H9 (cell line): ENCODE measurements at places on chromosomes 2 and 18.

DNA sequence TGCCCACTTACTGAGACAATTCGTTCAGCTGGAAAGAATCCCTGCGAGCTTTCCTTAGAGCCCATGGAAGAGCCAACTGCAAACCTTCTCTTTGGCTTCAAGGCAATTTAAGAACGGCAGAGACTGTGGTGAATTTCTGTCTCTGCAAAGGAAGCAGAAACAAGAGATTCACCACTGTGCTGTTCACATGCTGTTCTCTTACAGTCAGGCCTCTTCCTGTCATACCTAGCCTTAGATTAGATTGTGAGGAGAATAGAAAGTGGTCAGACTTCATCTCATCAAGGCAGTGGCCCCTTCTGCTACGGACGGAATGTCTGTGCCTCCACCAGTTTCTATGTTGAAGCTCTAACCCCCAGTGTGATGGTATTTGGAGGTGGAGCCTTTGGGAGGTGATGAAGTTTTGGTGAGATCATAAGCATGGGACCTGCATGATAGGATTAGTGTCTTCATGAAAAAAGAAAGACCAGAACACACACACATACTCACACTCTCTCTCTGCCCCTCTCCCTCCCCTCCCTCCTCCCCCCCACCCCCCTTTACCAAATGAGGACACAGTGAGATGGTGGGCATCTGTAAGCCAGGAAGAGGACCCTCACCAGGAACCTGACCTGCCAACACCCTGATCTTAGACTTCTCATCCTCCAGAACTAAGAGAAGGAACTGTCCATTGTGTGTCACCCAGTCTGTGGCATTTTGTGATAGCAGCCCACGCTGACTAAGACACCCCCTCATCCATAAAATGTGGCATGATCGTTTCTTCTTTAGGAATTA, 45.6 kb upstream of the NRP2 start:
- no peak for DNase-seq

DNA sequence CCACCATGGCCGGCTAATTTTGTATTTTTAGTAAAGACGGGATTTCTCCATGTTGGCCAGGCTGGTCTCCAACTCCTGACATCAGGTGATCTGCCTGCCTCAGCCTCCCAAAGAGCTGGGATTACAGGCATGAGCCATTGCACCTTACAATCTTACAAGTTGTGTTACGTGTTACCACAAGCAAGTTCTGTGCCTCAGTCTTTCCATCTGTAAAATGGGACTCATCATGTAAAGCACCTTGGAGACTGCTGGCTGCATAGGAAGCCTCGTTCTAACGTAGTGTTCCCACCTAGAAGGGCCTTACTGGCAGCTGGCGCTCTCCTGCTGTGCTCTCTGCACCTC, 10.0 kb downstream of the DNAJB2 start:
- no peak for DNase-seq

DNA sequence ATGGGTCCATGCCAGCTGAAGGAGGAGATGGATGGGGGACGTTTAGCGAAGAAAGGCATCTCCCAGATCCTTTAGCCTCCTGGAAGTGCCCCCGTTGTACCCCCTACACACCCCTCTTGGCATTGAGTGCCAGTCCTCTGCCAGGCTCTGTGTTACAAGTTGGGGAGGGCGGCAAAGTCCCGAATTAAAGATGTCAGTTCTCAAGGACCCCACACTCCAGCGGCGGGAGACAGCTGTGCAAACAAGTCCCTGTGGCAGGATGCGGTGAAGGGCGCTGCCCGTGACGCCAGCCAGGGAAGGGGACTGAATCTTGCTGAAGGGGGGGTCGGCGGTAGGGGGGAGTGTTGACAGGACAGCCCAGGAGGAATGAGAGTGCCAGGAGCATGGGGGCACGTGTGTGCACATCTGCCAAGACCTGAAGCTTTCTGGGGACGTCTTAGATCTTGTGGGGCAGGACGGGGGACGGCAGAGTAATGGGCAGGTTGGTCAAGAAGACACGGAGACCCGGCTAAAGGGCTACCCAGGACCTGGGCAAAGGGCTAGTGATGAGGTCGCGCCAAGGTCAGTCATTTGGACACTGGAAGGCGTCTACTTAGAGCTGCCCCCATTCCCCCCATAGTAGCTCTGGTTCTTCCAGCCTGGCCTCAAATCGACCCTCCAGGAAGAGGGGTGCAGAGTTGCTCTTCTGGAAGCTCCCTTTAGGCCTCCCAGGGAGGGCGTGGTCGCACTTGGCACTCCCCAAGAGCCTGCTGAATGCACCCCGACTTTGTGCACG, 2.8 kb upstream of the CTDSP1 start:
- DNase-seq = peak; percentile 55

GRCh38 chr18:45163871-45164270, 451.4 kb upstream of the SLC14A2 start:
- no peak for DNase-seq

- peak; percentile 45 for DNase-seq
Observed at GRCh38 chr2:88626171-88627054, 851 bp downstream of the EIF2AK3 start.

DNA sequence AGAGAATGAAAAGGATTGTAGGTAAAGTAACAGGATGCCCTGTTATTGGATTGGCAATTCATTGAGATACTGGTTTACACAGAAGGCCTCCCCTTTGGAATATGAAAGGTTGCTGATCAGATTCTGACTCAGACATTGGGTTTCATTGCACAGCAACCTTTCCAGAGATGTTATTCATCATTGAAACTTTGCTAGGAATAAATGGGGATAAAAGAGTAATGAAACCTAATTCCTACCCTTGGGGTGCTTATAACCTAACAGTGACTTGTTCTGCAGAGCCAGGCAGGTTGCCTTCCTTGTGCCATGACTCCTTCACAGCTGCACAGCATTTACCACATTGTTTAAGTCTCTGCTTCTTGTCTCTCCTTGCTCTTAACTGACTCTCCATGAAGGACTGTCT, 5.0 kb downstream of the NAB1 start:
- no peak for DNase-seq

- DNase-seq = no peak
Observed at GRCh38 chr2:189210250-189211087, 30.9 kb upstream of the COL5A2 start.

- DNase-seq = no peak
Observed at GRCh38 chr2:11554399-11554716, 20.5 kb downstream of the GREB1 start.

DNA sequence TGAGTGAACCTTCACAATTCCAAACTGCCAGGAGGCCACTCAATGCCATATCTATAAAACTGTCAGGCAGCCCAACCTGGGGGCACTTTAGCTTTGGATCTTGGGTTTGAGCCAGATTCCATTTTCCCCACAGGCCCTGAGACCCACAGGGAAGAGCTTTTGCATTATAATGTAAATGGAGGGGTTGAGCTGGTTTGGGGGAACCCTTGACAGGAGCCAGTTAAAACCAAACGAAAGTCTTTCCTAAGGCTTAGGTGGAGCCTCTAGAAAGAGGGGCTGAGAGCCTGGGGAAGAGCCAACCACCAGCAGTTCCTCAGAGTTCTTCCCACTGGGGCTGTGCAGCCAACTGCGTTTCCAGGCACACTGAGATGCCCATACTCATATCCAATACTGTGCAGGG, 42.7 kb downstream of the BCL11A start:
- DNase-seq = no peak

- no peak for DNase-seq
Observed at GRCh38 chr2:239354132-239354790, 46.6 kb downstream of the HDAC4 start.

DNA sequence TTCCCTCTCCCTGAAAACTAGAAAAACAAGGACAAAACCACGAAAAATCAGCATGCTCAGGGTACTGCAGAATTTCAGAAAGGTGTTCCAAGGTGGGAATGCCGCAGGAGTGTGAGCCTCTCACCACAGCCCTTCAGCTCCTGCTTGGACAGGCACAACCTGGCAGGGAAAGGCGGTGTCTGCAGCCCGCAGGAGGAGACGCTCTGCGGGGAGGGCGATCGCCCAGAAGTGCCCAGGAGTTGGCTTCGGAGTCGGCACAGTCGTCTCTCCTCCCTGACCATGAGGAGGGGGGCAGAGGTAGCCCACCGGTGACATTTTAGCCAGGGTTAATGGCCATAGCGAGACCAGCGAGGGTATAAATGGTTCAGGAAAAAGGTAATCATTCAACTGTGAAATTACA, 57.2 kb downstream of the TMEM18 start:
- DNase-seq = peak; percentile 24

GRCh38 chr2:70999362-70999761, 4.7 kb upstream of the TEX261 start:
- no peak for DNase-seq

- DNase-seq = no peak
Observed at GRCh38 chr2:83320053-83320452, 1139.0 kb downstream of the SUCLG1 start.

GRCh38 chr2:1654696-1655374, 89.5 kb downstream of the PXDN start:
- peak; percentile 5 for DNase-seq
